ENCODE measurements at places on chromosomes 5 and 9.

- DNase-seq: no peak
These were observed 11.0 kb upstream of the DENND1A start for GRCh38 chr9:123940721-123941523.

- DNase-seq: peak; percentile 18
These were observed 99.0 kb upstream of the SLC1A3 start for GRCh38 chr5:36507332-36507952.

DNA sequence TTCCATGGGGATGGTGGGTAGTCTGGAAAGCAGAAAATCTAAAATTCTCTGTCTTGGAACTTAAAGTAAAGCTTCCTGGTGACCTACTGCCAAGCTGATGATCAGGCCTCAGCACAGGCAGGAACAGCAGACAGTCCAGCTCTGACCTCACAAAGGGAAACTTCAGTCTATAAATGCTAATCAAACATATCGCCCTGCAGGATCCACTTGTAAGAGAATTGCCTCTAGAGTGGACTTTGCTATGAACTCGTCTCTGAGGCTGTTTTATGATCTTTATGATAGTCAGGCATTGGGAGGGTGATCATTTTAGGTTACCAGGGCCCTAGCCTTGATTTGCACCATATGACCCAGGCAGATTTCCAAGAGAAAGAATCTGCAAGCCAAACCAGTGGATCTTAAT lies 67.6 kb upstream of the SELENOP start:
- no peak for DNase-seq

DNA sequence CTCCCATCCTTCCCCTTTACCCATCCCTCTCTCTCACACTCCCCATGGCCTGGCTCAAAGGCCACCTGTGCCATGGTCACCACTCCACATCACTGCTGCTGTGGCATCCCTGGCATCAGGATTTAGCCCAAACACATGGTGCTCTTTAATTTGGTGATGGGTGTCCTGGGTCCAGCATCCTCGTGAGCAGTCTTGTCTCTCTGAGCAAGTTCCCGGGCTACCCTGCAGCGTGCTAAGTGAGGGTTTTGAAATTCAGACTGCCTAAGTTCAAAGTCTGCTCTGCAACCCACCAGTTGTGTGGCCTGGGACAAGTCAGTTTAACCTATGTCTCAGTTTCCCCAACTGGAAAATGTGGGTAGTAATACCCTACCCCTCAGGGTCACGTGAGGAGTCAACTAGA lies 39.9 kb downstream of the WHRN start:
- no peak for DNase-seq

- no peak for DNase-seq
These were observed 128.5 kb downstream of the PRDM9 start for GRCh38 chr5:23635938-23636337.

DNA sequence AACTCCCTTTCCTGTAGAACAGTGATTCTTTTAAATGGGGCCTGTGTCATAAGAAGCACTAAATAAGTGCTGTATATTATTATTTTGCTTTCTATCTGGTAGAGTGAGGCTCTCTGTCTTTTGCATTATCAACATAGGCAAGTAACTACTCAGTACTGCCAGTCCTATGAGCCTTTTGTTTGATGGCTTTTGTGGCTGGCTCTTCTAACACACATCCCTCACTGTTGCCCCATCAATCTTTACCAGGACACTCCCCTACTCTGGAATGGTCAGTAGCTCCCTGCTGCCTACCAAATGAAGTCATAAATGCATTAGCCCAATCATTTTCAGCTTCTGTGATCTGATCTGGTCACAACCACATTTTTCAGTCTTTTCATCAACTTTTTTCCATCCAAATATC lies 137.6 kb downstream of the INSYN2B start:
- no peak for DNase-seq

GRCh38 chr9:21904776-21905175 lies 89.4 kb downstream of the CDKN2A start:
- no peak for DNase-seq

- no peak for DNase-seq
These were observed 122.9 kb upstream of the NFIL3 start for GRCh38 chr9:91546574-91546973.

DNA sequence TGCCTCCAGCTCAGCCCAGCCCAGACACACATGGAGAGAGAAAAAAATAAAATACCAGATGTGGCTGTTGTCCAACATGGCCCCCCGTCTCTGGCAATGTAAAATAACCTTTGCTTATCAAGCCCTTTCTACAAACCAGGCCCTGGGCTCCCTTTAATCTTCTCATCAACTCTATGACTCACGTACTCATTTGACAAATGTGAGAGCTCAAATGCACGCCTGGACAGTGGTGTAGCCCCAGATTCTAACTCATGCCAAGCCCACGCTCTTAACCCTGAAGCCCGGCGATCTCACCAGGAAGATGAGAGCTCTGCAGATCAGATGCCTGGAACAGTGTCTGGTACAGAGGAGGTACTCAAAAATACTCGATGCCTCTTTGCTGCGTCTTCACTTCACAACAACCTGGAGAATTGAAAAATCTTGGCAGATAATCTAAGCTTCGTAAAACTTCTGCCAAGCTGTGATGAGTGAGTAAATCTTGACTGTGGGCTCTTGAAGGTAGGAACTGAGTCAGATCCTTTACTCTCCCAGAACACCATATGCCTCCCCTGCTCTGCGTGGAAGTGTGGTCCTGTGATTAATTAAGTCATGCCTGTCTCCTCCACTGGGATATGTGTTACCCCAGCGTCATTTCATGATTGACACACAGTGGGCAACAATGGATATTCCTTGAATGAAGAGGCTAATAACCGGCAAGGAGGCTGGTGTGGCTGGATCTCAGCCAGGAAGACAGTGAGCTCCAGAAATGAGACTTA lies 102.0 kb upstream of the FSTL4 start:
- no peak for DNase-seq

DNA sequence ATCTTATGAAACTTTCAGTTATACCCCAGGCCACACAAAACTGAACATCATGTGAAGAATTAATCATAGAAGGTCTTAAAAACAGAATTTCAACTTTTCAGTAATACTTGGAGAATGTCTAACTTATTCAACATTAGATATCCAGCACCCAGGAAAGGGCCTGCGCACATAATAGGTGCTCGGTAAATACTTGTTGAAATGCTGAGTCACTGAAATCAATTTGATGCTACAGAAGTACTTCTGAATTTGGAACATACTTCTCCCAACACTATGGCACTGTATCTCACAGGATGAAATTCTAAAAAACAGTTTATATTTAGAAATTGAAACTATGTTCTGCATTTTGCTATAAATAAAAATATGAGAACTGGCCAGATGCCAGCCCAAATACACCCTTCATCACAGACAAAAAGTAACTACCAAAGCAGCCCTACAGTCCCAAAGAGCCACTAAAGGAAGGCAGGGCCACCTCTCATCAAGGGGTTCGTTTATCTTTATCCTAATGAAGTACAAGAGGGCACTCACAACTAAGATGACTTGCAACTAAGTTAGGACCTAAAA lies 26.5 kb downstream of the MRPS27 start:
- DNase-seq: no peak

DNA sequence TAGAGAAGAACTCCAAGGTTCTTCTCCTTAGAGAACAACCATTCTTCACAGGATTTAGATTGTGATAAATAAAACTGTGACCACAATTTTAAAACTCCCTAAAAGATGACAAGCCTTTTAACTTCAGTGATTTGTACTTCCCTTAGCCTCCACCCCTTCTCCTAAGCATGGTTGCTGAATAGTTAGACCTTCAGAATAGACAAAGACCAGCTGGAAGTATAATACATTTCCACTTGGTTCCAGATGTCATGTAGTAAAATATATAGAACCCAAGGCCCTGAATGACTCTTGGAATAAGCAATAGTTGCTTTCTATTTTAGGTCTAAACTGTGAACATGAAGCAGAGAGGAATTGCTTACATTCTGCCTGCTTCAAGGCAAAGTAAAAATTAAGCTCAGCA lies 208.7 kb downstream of the ARRDC3 start:
- DNase-seq: no peak

- DNase-seq: no peak
These were observed 13.0 kb upstream of the C9orf72 start for GRCh38 chr9:27586304-27586703.

- DNase-seq: no peak
These were observed 2.9 kb upstream of the ICE1 start for GRCh38 chr5:5419291-5420210.

- no peak for DNase-seq
These were observed 128.8 kb downstream of the GPBP1 start for GRCh38 chr5:57302643-57303042.

DNA sequence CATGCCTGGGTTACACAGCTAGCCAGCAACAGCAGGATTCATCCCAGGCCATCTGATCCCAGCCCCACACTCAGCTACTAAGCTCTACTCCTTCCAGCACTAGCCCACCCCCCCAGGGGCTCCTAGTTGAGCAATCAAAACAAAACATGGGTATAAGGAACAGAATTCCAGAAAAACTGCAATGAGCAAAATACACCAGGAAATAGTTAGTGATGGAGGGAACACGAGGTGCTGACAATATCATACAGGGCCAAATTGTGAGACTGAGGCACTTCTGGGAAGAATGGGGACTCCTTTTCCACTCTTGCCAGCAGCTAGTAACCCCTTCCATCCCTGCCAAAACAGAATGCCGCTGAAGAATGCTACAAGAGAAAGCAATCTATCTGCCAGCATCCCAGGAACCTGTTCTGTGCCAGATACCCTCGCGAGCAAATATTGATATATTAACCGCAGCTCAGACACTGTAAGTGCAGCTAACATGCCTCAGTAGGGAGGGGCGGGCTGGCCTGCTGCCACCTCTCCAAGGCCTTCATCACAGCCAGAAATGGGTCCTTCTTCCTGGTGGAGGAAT lies 161.4 kb downstream of the SLIT3 start:
- DNase-seq: no peak

GRCh38 chr5:140165101-140165922 lies 9.7 kb upstream of the CYSTM1 start:
- no peak for DNase-seq

GRCh38 chr5:1737790-1738405 lies 61.7 kb downstream of the MRPL36 start:
- DNase-seq: no peak

DNA sequence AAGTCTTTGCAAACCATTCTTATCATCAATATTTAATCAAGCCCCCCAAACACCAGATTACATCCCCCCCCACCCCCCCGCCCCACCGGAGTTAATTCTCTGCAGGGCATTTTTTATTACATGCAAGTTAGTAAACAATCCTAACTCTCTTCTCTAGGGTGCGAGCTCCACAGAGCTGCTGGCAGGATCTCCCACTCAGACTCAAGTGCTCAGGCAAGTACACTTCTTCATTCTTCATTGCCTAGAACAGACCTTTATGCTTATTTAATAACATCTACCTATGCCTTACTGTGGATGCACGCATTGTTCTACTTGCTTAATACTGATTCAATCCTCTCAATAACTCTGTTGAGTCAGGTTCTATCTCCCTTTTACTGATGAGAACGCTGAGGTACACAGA lies 9.9 kb downstream of the SAXO1 start:
- DNase-seq: no peak

GRCh38 chr9:111375817-111376564 lies 46.0 kb upstream of the OR2K2 start:
- DNase-seq: no peak

DNA sequence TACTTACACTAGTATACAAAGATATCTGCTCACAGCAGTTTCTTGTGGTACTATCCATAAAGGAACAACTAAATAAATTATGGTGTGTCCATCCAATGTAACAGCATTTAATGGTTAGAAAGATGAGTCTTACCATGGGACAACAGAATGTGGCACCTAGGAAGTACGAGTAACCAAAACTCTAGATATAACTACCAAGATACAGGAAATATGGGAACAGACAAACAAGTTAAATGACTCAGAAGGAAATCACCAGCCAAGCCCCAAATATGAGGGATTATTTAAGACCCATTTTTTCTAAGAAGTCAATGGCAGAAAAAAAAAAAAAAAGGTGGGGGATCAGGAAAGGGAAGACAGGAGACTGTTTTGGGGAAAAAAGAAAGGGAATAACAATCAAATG lies 294.8 kb downstream of the PRELID2 start:
- DNase-seq: no peak

GRCh38 chr9:122318284-122318683 lies 52.5 kb upstream of the PTGS1 start:
- no peak for DNase-seq

- no peak for DNase-seq
These were observed 41.9 kb downstream of the GPBP1 start for GRCh38 chr5:57215629-57216195.

- no peak for DNase-seq
These were observed 165.7 kb downstream of the SLCO4C1 start for GRCh38 chr5:102130386-102130785.

DNA sequence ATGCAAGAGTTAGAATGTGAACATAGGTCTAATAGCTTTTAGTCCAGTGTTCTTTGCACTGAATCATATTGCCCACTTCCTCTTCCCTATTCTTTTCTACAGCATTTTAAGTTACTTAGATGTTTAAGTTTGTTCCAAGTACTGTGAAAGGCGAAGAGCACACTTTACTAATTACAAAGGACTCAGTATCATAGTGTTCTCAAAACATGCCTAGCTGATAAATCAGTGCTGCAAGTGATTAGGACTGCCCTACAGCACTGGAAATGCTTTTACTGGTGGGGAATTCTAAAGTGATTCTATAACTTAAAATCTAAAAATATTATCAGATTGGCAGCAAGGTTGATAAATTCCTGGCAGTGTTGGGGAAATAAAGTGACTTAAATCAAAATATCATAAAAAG lies 177.9 kb upstream of the KCNN2 start:
- no peak for DNase-seq

DNA sequence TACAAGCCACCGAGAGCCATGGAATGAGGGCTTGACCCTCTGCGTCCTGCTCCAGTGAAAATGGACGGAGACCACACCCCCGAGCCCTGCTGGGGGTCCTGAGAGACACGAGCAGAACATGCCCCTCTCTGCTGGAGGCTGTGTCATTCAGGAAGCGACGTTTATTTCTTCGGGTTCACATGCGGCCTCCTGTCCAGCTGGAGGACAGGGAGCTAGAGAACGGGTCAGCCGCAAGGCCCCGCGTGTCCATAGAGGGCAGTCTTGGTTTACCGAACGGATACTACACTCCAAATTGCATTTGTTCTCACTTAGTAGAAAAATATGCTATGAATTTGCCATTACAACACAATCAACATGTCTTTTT lies 36.1 kb downstream of the MRPL36 start:
- no peak for DNase-seq

GRCh38 chr5:136027311-136027710 lies 1.5 kb upstream of the TGFBI start:
- no peak for DNase-seq

- DNase-seq: no peak
These were observed 7.4 kb upstream of the DAP start for GRCh38 chr5:10768328-10768899.

GRCh38 chr9:131733541-131734061 lies 6.3 kb downstream of the RAPGEF1 start:
- DNase-seq: no peak

- no peak for DNase-seq
These were observed 464.9 kb upstream of the BRINP1 start for GRCh38 chr9:119834064-119834620.

DNA sequence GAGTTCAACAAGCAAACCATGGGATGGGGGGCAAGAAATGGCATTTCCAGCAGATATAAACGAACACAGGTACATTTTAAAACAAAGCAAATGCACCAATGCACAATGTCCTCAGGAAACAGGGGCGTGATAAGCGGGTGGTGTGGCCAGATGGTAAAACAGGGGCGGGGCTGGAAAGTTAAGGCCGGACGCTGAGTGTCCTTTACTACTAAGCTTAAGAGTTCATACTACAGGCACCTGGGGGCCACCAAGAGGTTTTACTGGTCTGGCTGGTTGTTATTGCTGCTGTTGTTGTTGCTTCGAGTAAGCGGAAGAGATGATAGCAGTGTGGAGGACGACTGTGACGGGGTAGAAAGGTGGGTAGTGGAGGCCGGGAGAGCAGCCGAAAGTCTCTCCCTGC lies 99.8 kb downstream of the ATPSCKMT start:
- no peak for DNase-seq

Measured in activated naive CD4-positive, alpha-beta T cell (primary cell).